ENCODE measurements at places on chromosomes 2 and 18.

DNA sequence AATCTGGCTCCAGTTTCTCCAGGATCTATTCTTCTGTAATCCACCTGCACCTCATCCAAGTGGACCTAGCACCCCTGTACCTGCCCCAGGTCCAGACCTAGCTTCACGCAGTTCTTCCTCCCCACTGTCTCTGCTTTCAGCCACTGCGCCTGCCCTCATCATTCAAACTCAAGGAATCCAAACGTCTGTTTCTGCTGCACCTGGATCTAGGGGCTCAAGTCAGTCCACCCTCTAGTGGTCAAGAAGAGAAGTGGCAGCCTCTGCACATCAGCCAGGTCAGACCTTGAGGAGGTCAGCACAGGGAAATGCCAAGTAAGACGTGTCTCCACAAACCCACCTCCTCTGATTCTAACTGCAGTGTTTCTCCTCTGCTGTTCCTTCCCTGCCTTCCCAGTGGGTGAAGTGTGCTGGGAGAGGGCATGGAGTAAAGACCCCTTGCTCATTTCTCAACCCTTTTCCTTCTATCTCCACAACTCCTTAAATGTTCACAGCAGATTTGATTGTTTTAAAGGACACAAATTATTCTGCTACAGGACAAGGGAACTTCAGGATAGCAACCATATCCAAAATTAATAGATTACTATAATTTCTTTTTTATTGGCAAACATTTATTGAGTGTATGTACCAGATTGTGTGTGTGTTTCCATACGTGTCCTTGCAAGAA, 8.6 kb upstream of the RNF152 start:
- DNase-seq = peak; percentile 5

- DNase-seq = no peak
Measured at GRCh38 chr2:68806511-68807109, 64.6 kb downstream of the BMP10 start.

DNA sequence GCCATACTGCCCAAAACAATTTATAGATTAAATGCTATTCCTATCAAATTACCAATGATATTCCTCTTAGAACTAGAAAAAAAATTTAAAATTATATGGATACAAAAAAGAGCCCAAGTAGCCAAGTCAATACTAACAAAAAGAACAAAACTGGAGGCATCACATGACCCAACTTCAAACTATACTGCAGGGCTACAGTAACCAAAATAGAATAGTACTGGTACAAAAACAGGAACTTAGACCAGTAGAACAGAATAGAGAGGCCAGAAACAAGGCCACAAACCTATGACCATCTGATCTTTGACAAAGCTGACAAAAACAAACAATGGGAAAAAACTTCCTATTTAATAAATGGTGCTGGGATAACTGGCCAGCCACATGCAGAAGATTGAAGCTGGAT, 86.1 kb upstream of the KYNU start:
- DNase-seq = no peak

- no peak for DNase-seq
Measured at GRCh38 chr2:393711-394696, 106.1 kb upstream of the ALKAL2 start.

GRCh38 chr2:119250718-119251290, 27.2 kb downstream of the STEAP3 start:
- no peak for DNase-seq

DNA sequence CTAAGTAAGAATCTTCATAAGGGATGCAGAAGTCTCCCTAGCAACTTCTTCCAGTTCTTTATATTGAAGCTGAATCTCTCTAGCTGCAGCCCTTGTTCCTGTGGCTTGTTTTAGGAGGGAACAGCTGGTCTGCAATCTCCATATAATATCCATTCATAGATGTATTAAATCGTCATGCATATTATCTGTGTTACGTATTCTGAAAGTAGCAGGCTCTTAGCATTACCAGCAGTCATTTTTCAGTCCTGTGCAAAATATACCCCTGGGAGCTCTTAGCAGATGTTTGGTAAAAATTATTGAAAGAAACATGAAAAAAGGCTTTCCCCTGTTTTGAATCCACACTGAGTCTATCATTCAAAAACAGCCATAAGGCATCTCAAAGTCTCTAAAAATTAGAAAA, 385.3 kb downstream of the IRS1 start:
- DNase-seq = no peak

DNA sequence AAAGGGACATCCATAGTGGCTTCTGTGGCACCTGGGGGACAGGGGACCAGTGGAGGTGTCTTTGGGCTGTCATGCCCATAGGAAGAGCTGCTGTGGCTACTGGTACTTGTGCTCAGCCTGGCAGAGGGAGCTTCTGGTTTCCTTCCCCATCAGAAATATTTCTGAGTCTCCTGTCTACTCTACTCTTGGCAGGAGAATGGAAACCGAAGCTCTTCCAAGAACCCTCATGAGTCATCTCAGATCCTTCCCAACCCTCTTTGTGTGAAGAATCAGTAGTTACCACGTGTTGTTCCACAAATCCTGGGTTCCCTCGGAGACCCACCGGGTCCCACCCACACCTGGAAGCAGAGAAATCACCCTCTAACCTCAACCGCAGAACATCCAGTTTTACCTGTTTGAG, 234.9 kb downstream of the FHOD3 start:
- DNase-seq = no peak

DNA sequence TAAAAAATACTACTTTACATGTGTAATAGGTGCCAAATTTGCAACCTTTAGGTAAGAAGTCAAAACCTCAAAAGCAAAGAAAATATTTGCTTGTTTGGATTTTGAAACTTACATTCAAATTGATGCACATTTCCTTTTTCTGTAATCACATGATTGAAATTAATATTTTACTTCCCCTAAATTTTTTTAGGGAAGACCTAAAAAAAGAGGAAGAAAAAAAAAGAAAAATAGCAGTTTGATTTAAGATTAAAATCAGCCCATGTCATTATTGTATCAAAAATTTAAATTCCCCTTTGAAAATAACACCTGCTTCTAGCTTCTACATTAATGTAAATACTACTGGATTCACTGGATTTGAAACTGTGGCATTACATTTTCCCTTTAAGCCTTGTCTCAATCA, 68.2 kb upstream of the STON1 start:
- DNase-seq = no peak

- DNase-seq = no peak
Measured at GRCh38 chr2:29114586-29114945, 649 bp upstream of the CLIP4 start.

GRCh38 chr2:65754219-65754618, 321.8 kb upstream of the SPRED2 start:
- DNase-seq = no peak

DNA sequence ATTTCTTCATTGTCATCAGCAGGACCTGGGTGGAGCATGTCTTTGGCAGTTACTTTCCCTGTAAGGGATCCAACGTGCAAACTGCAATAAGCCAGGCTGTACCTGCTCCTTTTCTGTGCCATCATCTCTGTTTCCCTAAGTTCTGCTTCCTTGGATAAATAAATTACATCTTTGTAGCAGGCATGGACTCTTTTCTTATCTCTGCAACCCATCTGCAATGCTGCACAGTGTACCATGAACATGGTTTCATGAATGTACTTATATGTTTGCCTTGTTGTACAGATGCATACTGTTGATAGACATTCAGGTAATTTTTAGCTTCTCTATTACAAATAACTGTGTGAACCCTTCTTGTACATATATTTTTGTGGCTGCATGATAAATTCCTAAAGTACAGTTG, 616.7 kb upstream of the PIK3C3 start:
- no peak for DNase-seq

DNA sequence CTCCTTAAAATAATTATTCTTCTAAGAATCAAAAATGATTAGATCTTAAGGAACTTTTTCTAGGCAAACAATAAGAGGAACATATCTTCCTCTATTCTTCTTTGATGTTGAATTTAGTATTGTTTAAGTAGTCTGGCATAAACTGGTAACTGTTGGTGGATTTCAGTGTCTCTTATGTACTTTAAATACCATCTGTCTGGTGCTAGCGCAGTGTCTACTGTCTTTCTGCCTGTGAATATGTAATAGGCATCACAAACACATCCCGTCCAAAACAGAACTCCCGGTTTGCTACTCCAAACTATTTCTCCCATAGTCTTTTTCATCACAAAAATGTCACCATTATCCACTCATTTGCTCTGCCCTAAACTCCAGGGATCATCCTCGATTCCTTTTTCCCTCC, 281.7 kb downstream of the PHLPP1 start:
- DNase-seq = no peak

- DNase-seq = no peak
Measured at GRCh38 chr18:48565105-48565504, 26.3 kb downstream of the CTIF start.

DNA sequence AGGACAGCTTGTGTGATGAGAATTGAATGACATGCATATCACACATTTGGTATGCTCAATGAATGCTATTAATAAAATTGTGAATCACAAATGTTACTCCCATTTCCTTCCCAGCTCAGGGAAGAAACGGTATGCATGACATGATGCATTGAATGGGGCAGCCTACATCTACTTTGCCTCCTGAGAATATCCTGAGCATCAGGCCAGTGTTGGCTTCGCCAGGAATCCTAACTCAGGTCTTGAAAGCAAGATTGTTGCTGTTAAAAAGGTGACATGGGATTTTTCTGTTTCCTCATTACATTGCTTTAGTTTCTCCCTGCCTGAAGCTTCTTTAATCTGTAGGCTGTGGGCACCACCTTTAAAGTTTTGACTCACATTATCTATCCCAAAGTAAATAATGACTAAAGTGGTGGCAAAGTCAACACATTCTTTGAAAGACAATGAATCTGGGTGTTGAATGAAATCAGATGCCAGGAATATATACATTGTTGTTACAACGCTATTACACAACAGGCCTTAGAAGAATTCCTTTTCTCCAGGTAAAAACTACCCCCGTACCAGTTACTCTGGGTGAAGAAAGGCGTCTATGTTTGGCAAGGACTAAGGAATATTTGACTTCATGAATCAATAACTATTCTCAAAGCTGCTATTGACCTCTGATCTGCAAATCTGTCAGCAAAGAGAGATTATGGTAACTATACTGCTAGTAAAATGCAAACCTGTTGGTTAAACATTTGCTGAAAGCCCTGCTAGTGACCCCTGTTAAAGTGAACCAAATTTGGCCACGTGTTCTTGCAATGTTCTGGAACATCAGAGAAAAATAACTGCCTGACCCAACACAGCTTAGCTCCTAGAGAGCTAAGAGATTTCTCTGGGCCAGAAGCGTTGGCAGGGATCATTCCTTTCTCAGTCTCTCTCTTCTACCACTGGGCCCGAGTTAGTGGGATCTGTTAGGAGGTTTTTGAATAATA, 30.5 kb upstream of the NEDD4L start:
- DNase-seq = no peak

DNA sequence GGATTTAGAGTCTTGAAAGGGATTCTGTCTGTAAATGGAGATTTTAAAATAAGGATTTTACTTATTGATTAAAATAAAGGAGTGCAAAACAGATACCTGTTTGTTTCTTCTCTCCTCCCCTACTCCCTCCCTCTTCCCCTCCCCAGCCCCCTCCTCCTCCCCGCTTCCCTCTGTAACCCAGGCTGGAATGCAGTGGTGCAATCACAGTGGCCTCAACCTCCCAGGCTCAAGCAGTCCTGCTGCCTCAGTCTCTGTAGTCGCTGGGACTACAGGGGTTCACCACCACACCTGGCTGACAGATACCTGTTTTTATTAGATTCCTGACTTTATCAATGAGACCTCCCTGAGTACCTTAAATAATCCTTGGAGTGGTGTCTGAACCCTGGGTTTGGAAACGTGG, 57.1 kb downstream of the OXER1 start:
- no peak for DNase-seq

- no peak for DNase-seq
Measured at GRCh38 chr2:74227646-74228045, 29.2 kb downstream of the MTHFD2 start.

- DNase-seq = no peak
Measured at GRCh38 chr18:21830532-21830931, 89.9 kb downstream of the MIB1 start.

GRCh38 chr2:190668892-190669291, 20.0 kb downstream of the NAB1 start:
- DNase-seq = no peak

GRCh38 chr2:47695800-47696477, 87.0 kb upstream of the MSH6 start:
- DNase-seq = no peak

DNA sequence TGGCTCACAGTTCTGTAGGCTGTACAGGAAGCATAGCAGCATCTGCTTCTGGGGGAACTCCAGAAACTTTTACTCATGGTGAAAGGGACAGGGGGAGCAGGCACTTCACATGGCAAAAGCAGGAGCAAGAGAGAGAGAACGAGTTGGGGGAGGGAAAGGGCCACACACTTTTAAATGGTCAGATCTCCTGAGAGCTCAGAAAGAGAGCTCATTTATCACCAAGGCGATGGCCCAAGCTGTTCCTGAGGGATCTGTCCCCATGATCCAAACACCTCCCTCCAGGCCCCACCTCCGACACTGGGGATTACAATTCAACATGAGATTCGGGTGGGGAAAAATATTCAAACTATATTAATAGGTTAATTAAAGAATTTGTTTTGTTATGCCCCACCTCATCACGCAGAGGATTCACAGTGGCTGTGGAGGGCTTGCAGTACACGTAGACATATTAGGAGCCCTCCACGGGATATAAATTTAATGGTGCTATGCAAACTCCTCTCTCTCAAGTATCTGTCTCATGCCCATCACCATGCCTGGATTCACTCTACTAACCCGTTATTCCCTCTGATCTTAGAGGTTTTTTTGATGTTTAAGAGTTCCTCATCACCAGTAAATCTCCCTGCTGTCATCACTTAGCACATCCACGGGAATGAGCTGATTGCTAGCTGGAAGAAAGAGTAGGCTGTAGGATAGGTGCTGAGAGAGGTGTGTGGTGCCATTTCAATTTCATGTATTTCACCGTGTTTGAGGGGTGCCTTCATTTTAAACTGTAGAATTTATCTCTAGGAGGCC, 84.5 kb upstream of the ARHGAP28 start:
- no peak for DNase-seq

- DNase-seq = no peak
Measured at GRCh38 chr2:161243312-161243711, 64.9 kb upstream of the PSMD14 start.

GRCh38 chr2:229718057-229718456, 3.7 kb upstream of the DNER start:
- no peak for DNase-seq

- DNase-seq = no peak
Measured at GRCh38 chr2:240182001-240182400, 41.5 kb upstream of the OTOS start.

- DNase-seq = no peak
Measured at GRCh38 chr2:235537587-235537986, 43.7 kb downstream of the AGAP1 start.

DNA sequence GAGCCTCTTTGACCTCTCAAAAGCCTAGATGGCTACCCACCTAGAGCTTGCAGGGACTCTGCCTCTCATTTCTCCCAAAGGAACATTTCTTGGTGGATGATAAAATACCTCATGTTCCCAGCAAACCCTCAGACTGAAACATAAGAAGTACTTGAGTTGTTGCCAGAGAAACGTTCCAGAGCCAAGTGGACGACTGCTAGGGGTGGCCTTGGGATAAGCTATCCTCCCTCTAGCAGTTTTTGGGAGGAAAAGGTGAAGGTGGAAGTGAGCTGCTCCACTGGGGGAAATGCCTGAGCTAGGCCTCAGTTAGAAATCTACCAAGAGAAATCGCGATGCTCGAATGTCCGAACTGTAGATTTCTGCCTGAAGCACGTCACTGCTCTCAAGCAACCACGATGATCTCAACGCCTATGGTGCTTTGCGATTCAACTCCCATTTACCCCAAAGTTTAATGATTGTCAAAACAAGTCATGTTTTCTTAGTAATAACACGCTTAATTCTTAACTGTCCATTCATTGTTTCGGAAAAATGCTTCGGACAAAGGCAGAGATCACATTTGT, 91.5 kb downstream of the CCBE1 start:
- no peak for DNase-seq
